ENCODE measurements at places on chromosomes 13 and 19.

DNA sequence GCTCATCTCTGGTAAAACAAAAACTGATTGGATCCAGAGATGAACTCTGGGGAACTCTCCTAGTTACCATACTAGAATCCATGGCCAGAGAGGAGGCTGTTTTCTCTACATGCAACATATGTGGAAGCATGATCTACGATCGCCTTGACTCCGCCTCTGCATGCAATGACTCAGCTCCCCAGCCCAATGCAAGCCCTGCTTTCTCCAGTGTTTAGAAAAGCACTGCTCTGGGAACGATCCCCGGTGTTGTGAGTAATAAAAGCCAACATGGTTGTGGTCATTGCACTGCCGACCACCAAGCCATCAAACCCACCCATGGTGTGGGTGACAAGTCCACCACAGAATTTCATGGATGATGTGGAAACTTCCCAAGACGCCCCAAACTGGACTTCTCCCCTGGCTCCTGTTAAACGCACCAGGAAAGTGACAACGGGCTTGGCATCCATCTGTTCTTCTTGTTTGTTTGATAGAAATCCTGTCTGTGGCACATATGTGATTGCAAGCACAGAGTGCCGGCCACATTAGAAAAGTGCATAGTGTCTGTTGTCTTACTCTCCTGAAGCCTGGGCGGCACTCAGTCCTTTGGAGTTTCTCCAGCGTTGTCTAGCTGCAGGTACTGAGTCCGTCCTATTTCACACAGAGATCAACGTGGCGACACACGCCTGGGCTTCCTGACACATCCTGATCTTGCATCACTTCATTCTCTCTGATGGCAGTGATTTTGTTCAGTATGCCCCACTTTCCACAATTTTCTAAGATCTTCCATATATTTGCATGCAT lies 36.4 kb upstream of the VSTM2B start:
- no peak for DNase-seq

DNA sequence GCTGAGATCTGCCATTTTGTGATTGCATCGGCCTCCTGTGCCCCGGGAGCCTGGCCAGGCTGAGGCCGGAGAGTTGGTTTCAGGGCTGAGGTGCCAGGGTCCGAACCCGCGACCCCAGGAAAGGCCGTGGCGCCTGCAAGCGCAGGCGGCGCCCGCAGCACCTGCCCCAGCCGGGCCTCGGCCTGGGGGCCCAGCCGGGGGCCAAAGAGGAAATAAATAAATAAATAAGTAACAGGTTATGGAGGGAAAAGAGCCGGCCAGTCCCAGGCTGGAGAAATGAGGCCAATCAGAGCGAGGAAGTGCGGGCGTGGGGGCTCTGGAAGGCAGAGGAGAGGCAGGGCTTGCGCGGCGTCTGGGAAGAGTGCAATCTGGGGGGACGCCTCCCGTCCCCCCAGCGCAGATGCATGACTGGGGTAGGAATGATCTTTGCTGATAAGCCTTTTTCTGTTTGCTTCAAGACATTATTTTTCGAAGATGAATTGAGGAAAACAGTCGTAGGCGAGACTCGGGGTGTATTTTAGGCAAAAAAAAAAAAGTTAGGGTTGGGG lies 145.6 kb upstream of the ZNF536 start:
- DNase-seq, result peak; percentile 29

- DNase-seq, result peak; percentile 64
Observed at GRCh38 chr19:10858204-10858828, 10.1 kb downstream of the C19orf38 start.

DNA sequence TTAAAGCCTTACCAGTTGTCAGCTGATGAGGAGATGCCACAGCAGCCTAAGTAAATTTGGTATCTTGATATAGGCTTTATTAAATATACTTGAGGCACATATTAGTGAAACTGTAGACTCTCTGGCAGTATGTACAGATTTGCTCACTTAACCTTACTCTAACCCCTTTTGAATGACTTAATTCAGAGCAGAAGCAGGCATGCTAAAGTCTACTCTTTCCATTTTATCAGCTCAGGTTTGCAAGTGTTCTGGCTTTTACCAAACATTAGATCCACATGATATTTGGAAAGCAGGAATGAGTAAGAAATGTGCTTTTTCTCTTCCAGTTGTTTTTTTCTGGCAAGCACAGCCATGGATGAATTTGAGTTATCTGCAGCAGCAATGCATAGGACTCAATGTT lies 541.0 kb upstream of the PCDH9 start:
- no peak for DNase-seq

GRCh38 chr13:97627566-97627965 lies 193.6 kb downstream of the RAP2A start:
- DNase-seq, result peak; percentile 26

Measured in WTC11 (cell line).